ENCODE measurements at places on chromosomes 7 and 10.

DNA sequence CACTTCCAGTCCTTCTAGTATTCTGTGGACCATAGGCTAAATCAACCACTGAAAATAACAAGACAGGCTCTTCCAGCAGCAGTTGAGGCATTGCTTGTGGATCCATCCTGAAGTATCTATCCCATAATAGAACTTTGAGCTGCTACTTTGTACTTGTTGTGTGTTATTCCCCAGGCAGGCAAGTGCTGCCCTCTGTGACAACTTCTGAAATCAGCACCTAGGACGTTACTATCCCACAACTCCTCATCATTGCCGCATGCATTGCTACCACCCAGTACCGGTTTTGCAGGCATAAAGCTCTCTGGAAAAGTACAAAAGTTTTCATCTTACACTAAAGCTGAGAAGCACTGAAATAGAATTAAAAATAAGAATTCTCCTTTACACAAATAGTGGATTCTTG, 145.3 kb downstream of the HTR7 start:
- DNase-seq = no peak

DNA sequence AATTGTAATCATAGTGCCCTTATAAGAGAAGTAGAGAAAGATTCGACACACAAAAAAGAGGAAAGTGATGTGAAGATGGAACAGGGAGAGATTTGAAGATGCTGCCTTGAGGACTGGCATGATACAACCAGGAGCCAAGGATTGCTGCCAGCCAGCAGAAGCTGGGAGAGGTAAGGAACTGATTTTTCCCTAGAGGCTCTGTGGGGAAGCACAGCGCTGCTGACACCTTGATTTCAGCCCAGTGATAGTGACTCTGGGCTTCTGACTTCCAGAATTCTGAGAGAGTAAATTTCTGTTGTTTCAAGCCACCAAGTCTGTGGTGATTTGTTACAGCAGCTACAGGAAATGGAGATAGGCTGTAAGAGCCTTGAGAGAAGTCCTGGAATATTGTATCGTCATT, 98.2 kb downstream of the RAB11FIP2 start:
- no peak for DNase-seq

- no peak for DNase-seq
Measured at GRCh38 chr7:139799586-139799985, 21.8 kb upstream of the HIPK2 start.

DNA sequence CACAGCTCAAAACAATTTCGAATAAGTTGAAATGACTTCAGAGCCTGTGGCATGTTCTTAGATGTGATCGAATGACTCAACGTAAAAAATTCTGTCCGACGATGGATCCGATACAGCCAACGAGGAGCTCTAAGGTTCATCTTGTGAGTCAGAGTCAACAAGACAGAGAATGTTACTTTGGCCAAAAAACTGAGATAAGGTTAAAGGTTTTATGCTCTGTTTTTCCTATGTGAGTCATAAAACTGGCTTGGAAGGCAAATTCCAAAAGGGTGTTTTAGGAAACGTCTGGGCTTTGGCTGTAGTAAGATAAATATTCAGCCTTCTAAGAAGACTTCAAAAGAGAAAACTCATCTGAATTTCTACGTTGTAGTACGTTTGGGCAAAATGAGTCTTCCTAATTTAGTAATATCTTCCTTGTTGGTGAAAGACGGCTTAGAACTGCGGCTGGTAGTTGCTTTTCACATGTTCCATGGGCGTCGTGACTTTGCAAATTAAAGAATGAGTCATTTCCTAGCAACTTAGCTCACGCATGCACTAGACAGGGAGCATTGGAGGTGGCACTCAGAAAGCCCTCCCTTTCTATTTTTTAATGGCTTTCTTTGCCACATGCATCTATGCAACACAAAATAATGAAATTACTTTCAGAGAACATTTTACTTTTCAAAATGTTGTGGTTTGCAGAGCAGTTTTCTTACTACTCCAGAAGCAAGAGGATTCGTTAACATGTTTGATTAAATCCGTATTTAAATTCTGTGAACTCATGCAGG, 28.2 kb downstream of the PFKP start:
- no peak for DNase-seq

GRCh38 chr10:1417574-1417973, 319.8 kb downstream of the ADARB2 start:
- no peak for DNase-seq

DNA sequence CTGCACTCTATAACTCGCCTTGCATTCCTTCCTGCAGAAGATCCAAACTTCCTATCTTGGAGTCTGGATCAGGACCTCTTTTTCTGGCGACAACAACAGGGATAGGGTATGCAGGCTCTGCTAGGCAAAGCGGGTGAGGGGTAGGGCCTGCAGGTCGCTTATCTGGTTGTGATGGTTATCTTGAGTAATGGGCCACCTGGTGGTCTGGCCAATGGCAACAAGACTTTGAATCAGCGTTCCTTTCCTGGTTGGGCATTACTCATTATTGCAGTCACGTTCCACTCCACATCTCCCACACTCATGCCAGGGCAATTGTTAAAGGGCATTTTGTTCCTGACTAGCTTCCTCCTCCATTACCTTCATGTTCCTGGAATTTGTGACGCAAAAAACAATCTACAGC, 48.4 kb upstream of the PLXDC2 start:
- no peak for DNase-seq

GRCh38 chr7:133888061-133888930, 238.8 kb upstream of the LRGUK start:
- no peak for DNase-seq

- DNase-seq = no peak
Measured at GRCh38 chr7:91347290-91347689, 83.1 kb downstream of the FZD1 start.

GRCh38 chr7:36667007-36667745, 57.1 kb downstream of the AOAH start:
- DNase-seq = no peak

DNA sequence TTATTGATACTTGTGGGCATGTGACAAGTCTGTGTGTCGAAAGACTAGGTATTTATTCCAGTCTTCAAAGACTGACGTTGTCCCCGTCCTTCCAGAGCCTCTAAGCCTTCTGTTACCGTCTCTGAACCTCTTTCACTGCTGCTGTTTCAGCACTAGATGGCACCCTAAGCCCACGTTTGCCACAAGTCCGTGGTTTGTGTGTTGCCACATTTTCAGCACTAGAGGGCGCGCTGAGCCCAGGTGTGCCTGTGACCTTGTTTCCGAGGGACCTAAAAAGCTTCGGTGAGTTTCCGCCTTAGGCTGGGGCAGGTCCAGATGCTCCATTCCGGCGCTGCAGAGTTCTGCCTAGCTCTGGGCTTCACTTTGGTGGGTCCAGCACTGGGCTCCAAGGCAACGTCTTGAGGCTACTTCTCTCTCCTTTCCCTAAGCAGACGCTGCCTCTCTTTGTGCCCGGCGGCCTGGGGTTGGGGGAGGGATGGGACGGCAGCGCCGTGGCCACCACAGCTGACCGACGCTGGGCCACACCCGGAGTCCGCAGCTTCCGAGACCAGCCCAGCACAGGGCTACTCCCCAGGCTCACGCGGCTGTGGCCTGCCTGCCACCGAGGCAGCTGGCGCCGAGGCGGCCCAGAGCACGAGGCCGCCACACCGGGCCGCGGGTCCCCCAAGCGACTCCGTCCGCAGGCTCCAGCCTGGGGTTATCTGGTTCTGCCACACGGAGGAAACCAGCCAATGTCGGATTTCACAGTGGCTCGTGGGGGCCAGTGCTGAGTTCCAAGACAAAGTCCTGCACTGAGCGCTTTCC, 520.2 kb downstream of the REEP3 start:
- DNase-seq = peak; percentile 33

GRCh38 chr7:934469-935163, 19.9 kb downstream of the ADAP1 start:
- DNase-seq = no peak

GRCh38 chr10:22103701-22104470, 100.4 kb upstream of the DNAJC1 start:
- DNase-seq = no peak

DNA sequence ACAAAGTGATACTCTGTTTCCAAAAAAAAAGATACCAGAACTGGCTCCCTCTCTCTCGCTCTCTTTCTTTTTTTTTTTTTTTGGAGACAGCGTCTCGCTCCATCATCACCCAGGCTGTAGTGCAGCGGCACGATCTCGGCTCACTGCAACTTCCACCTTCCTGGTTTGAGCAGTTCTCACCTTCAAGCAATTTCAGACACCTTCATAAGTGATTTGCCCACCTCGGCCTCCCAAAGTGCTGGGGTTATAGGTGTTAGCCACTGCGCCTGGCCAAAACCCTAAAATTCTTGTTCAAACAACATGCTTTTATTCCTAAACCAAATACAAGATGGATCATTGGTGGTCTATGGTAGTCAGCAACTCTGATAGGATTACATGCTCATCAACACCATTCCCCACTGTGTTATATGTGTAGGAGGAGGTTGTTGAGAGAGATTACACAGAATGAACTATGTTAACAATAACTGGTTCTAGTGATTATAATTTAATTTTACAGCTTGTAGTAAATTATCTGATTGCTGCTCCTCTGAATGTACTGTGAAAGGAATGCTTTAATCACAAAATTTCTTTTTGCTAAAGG, 15.5 kb downstream of the ACBD5 start:
- DNase-seq = no peak

Data from activated CD8-positive, alpha-beta memory T cell treated with anti-CD3 and anti-CD28 coated beads for 1 hour (primary cell).